Epithelial cell of proximal tubule (primary cell): ENCODE measurements at places on chromosomes 3 and 15. TPM values are rescaled to one million over a fixed set of nuclear protein-coding genes. Genes with fewer than 3 reads are reported as not detected.

DNA sequence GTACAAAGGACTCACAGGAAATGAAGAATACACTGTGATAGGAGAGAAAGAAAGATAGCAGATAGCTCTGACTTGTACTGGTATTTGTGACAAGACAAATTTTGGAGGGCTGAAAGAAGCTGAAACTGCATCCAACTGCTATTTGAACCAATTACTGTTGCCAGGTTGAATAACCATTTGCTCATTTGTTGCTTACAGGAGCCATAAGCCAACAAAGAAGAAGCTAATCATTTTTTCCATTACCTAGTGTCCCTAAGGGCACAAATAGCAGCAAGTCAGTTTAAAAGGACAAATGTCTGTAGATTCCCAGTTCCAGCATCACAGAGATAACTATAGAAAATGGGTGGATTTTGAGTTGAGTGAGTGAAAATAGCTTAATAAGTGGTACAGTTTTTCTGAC is 376.9 kb upstream of the ARPP21 start:
- no peak for DNase-seq

GRCh38 chr15:69704229-69704628 is 251.6 kb downstream of the RPLP1 start:
- no peak for DNase-seq

DNA sequence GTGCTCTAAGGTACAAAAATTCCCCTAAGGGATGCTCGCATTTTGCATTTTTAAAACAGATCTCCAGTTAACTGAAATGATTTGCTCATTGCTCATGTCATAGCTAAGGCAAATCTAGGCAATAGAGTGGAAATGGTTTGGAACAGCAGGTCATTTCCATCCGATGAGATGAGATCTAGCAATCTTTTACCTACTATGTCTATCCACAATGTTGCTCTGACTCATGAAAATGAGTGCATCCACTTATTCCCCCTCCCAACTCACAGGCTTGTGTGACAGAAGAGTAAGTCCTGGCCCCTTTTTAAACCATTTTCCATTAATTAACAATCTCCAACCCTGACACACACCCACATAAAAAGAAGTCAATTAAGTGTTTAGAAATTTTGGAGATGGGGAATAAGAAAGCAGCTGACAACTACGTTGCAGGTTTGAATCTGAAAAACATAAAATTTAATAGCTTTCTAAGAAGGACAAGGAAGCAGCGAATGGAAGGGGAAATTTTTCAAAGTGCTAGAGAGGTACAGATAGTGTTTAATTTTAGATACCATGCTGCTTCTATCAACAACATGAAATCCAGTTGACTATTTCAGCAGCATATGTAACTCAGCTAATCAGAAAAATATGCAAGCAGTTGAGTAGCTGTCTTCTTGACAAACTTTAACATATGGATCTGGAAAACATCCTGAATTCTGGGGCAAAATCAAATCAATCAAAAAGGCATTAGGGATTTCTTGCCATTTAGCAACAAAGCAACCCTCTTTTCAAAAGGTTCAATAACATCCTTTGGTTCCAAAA is 112.0 kb downstream of the TMCO5A start:
- no peak for DNase-seq

GRCh38 chr15:25094519-25094918 is 139.7 kb downstream of the SNRPN start:
- DNase-seq, result no peak

DNA sequence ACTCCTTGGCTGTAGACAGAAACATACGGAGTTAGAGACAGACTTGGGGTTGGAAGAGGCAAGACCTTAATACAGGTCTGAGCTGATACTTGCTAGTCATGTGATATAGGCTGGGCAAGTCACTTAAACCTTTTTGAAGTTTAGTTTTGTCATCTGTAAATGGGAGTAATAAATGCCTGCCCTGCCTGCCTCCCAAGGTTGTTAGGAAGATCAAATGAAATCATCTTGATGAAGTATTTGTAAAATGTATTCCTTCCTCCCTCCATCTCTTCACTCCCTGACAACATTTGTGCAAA is 2.9 kb downstream of the PXK start:
- DNase-seq, result no peak

- no peak for DNase-seq
Measured at GRCh38 chr15:31081056-31081455, 20.5 kb downstream of the TRPM1 start.

Gene OXSR1
- total RNA-seq, result 34.8 and 39.2 TPM in 2 replicates

Gene OR5K2
- not detected in 2 replicates for total RNA-seq
